Panc1 (cell line): ENCODE measurements at places on chromosomes 6 and 20. TPM values are rescaled to one million over a fixed set of nuclear protein-coding genes. Genes with fewer than 3 reads are reported as not detected.

SNAP25 gene
- 0.69 TPM for total RNA-seq

ARMH2 gene
- not detected for total RNA-seq

OOEP gene
- 10.6 TPM for total RNA-seq

LY6G6D gene
- total RNA-seq, result not detected

GRCh38 chr20:8545212-8545611, 413.1 kb downstream of the PLCB1 start:
- no peak overlapping the region for H3K4me3 ChIP-seq
- no peaks in the 10 kb centered on the region for H3K36me3 ChIP-seq
- no peak for DNase-seq
- no peak overlapping the region for H3K27ac ChIP-seq
- no peaks in the 10 kb centered on the region for H3K4me1 ChIP-seq

DNA sequence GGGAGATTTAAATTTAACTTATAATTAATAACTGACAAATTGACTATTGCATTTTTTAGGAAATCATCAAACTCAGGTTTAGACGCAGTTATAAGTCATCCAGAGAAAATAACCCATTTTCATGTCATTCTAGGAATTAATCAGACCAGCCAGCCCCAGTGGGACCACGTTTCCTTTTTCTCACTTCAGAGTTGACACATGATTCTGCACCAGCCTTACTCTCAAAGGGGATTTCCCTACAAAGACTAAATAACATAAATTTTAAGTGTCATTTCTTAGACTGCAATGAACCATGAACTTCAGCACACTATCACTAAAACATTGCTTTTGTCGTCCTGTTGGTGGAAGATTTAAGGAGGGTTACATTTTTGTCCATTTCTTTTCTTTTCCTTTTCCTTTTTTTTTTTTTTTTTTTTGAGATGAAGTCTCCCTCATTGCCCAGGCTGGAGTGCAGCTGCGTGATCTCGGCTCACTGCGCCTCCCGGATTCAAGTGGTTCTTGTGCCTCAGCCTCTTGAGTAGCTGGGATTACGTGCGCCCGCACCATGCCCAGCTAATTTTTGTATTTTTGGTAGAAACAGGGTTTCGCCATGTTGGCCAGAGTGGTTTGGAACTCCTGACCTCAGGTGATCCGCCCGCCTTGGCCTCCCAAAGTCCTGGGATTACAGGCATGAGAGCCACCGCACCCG, 3.6 kb downstream of the IPCEF1 start:
- no peak overlapping the region for H3K27ac ChIP-seq
- H3K4me1 ChIP-seq, result no peaks in the 10 kb centered on the region

- no peak overlapping the region for H3K4me3 ChIP-seq
- DNase-seq, result no peak
- no peak overlapping the region for H3K27ac ChIP-seq
Measured at GRCh38 chr6:74152096-74152675, 456.2 kb downstream of the CD109 start.

- no peak overlapping the region for H3K27ac ChIP-seq
- H3K4me3 ChIP-seq, result no peak overlapping the region
- peaks cover 21% of the 10 kb centered on the region for H3K27me3 ChIP-seq
- no peaks in the 10 kb centered on the region for H3K36me3 ChIP-seq
Measured at GRCh38 chr6:116434056-116434725, 27.0 kb upstream of the CALHM6 start.

DNA sequence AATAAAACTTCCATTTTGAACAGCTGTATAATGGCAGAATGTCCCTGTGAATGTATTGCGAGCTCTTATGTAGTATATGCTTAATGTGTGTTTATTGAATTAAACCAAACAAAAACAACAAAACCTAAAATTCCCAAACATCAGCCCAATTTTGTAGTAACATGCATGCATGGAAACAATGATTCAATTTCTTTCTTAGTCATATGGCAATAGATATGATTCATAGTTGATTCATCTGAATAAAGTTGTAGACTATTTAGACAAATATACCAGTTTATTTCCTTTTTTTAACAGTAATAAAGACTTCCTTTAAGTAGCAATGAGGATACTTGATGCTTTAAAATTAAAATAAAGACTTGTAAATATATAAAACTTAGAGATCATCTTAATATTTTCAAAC, 670.6 kb downstream of the CD109 start:
- no peak overlapping the region for H3K27ac ChIP-seq
- no peaks in the 10 kb centered on the region for H3K4me1 ChIP-seq
- no peaks in the 10 kb centered on the region for H3K27me3 ChIP-seq
- H3K36me3 ChIP-seq, result no peaks in the 10 kb centered on the region

DNA sequence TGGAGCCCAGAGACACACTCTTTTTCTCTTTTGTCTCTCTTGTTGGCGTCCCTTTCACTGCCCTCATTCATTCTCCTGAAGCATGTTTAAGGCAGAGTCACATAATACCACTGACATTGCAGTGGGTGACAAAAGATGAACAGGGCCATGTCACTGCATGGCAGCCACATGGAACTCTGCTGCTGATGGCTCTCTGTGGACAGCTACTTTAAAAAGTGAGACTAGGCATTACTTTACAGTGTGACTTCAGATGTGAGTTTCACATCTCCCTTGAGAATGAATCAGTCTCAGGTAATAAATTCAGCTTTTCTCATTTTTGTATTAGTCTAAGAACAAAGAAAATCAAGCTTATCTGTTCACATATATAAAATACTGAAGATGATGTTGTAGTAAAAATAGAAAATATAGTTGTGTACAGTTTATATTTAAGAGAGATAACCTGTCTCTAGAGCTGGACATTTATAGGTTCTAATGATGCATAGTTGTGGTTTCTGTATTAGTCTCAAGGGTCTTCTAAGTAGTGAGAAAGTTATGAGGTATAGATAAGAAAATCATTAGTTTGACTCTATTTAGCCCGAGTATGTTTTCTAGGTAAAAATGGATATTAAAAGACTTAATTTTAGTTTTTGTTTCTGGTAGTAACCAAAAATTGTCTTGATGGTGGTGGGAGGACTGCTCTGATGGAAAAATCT, 6.1 kb downstream of the MRS2 start:
- H3K36me3 ChIP-seq, result peaks cover 37% of the 10 kb centered on the region
- no peak overlapping the region for H3K4me3 ChIP-seq
- peaks cover 8% of the 10 kb centered on the region for H3K4me1 ChIP-seq
- no peaks in the 10 kb centered on the region for H3K27me3 ChIP-seq
- DNase-seq, result no peak

- H3K27ac ChIP-seq, result no peak overlapping the region
- DNase-seq, result no peak
- peaks cover 13% of the 10 kb centered on the region for H3K27me3 ChIP-seq
- H3K4me3 ChIP-seq, result no peak overlapping the region
Measured at GRCh38 chr20:58759947-58760346, 67.3 kb downstream of the NPEPL1 start.

- H3K27ac ChIP-seq, result no peak overlapping the region
- no peaks in the 10 kb centered on the region for H3K36me3 ChIP-seq
- no peak overlapping the region for H3K4me3 ChIP-seq
- DNase-seq, result no peak
Measured at GRCh38 chr20:37484331-37484730, 36.7 kb upstream of the NNAT start.
